NCI-H1092 treated with DMSO at 0.1 percent for 48 hours (cell line): ENCODE measurements at places on chromosomes 2 and 18.
A peak's percentile ranks its signal among the peaks of the same experiment; 100 is the strongest.

DNA sequence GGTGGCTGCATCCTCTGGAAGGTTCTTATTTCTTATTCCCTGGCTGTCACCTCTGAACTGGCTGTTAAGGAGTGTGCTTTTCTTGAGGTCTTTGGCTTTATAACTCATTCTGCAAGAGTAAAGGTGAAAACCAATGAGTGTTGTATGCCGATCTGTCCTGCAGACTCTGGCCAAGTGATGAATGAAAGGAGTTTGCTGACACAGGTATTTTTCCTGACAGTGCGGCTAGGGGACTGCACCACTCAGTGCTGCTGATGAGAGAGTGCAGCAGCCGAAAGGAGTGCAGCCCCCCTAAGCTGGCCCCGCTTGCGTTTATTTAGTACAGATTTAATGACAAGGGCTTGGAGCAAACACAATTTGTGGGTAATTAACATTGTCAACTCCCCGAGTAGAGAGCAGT lies 41.8 kb downstream of the RAB6D start:
- no peak for DNase-seq

DNA sequence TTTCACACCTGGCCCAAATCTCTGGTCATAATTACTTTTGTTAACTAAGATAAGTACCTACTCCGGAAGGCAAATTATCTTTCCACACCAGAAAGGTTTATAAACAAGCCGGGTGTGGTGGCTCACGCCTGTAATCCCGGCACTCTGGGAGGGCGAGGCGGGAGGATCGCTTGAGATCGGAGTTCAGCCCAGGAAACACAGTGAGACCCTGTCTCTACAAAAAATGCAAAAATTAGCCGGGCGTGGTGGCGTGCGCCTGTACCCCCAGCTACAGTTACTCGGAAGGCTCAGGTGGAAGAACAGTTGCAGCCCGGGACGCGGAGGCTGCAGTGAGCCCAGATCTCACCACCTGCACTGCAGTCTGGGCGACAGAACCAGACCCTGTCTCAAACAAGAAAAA lies 2.1 kb downstream of the PUM2 start:
- no peak for DNase-seq

DNA sequence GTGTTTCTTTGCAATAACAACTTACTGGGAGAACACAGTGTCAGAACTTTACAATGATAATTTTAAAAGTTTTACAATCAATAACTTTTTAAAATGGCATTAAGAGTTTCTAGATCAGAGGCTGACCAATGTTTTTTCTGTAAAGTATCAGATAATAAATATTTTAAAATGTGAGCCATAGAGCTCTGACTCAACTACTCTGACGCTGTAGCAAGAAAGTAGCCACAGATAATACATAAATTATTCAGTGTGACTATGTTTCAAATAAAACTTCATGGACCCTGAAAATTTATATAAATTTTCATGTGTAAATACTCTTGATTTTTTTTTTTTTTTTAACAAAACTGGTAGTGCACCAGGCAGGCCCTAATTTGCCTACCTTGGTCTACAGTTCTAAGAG lies 77.4 kb downstream of the CUL3 start:
- DNase-seq = no peak

- no peak for DNase-seq
Measured at GRCh38 chr2:59969161-59969560, 584.3 kb downstream of the BCL11A start.

DNA sequence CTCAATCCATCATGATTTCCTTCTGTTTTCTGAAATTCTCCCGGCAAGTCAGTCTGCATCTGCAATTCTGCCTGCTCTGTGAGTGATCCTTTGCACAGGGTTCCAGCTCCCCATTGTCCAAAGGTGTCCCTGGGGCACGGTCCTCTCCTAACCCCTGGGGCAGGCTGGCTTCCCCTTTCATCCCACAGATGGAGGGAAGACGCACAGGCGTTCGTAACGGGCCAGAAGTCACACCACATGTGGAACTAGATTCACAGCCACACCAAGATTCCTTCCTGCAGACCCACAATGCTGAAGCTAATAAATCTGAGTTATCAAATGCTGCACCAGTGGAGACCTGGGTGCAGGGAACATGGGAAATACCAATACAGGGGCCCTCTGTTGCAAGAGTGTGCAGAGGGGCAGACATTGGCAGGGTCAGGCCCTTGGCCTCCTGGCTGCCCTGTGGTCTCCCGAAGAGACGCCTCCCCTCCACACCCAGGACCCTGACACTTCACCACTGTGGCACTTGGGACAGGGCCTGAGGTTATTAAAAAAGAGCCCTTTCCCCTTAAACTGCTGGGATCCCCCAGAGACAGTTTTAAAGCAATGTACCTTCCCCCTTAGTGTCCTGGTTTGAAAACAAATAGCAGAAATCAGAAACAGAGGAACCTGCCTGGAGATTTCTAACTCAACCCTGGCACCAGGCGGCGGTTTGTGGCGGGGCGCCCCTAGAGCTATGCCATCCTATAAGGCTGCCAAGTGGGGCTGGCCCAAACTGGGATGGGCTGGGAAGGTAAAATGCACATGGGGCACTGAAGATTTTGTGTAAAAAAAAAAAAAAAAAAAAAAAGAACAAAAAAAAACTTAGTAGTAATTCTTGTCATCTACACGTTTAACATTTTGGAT lies 15.4 kb downstream of the ZNF516 start:
- DNase-seq = no peak

GRCh38 chr2:136209561-136210454 lies 91.9 kb upstream of the CXCR4 start:
- DNase-seq = no peak

DNA sequence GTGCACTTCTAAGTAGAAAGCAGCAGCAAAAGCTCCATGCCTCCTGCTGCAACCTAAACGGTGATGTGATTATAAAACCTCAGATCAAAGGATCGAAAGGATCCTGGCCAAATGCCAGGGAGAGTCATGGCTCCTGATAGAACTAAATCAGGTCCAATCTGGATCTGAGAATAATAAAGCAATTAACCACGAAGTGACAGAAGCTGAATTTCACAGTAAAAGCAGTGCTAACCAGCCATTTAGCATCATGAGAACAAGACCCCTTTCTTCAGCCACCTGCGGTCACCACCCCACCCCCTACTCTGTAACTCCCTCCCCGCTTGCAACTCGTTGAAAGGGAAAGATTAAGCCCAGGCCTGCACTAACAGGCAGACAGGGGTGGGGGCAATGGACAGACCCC lies 748.7 kb downstream of the BCL11A start:
- peak; percentile 38 for DNase-seq

DNA sequence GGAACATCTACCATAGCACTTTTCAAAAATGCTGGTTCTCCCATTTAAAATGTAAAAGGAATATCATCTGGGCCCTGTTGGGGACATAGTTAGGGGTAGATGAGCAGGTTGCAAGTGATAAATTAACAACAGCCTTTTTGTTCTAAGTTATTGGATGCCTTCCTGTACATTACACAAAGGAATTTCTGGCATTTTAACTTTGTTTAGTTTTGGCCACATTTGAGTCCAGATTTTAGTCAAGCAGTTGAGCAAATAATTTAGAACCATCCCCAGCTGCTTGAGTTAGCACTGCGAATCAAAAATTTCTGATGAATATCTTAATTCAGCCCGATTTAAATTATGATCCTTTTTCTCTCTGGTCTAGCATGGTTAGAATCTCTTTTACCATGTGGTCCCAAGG lies 124.4 kb downstream of the TTC27 start:
- DNase-seq = no peak

GRCh38 chr18:6920099-6920955 lies 190.8 kb downstream of the ARHGAP28 start:
- peak; percentile 53 for DNase-seq

- DNase-seq = no peak
Measured at GRCh38 chr2:20931346-20931745, 108.4 kb upstream of the LDAH start.

DNA sequence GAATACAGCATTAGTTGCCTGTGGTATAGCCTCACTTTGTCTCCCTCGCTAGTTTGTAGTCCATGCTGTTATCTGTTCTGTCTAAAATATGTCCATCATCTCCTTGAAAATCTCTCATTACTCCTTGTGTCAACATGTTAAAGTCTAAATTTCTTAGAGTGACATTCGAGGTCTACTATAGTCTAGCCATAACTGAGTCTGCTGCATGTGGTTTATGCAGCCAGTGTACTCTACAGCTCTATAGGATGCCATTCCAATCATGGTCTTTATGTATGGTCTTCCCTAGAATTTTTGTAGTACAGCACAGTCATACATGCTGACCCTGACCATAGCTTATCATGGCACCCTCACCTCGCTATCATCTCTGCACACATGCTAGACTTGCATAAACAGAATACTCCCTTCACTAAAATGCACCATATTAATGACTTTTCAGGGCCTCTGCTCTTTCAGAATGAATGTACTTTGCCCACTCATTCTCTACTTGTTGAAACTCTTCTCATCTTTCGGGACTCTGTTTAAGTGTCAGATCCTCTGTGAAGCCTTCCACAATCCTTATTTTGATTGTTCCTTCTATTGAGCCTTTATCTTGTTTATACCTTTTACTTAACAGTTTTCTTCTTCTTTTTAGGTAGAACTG lies 12.8 kb downstream of the TANK start:
- DNase-seq = no peak

GRCh38 chr2:121774235-121774634 lies 18.8 kb downstream of the TSN start:
- no peak for DNase-seq

DNA sequence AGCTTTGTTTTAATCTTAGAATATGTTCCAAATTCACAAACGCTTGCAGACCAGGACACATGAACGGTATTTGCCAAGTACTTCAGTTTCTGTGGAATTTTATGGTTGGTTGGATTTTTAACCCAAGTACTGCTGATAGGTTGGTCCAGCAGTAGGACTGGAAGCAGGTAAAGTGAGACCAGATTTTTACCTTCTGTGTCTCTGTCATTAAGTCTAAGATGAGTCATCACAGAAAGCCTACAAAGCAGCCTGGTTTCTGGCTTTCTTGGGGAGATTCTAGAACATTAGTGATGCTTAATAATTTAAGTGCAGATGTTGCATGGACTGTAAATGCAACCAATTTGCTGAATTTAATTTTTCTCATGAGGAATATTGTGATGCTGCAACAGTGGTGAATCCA lies 100.5 kb downstream of the SCG2 start:
- DNase-seq = no peak

DNA sequence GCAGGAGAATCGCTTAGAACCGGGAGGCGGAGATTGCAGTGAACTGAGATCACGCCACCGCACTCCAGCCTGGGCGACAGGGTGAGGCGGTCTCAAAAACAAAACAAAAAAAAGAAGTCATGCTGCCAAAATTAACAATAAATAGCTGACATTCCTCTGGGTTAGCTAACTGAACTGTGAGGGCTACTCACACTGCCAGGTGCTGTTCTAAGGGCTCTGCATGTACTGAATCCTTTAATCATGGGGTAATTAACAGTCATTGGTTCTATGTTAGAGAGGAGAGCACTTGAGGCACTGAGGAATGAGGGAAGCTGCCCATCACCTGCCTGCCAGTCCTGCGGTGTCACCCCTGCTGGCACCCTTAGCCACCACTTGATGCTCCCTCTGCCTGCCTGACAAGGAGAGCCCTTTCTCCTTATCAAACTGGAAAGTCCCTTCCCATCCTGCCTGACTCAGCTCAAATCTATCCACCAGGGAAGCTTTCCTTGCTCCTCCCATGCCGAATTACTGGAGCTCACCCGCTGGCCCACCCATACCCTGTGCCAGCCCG lies 73.0 kb upstream of the RIOK3 start:
- DNase-seq = no peak

GRCh38 chr2:218186876-218187275 lies 20.1 kb upstream of the CXCR1 start:
- DNase-seq = no peak

- no peak for DNase-seq
Measured at GRCh38 chr2:6960659-6961058, 43.4 kb downstream of the RNF144A start.
